Activated CD8-positive, alpha-beta memory T cell treated with anti-CD3 and anti-CD28 coated beads, Interleukin-2, amount 10 ng/mL, durations not matched to agents 7 days and 5 days (primary cell): ENCODE measurements at places on chromosomes 12 and 14. TPM values are rescaled to one million over a fixed set of nuclear protein-coding genes. Genes with fewer than 3 reads are reported as not detected.

GRCh38 chr12:65306366-65307168 lies 28.1 kb downstream of the MSRB3 start:
- no peak overlapping the region for H3K27ac ChIP-seq
- no peaks in the 10 kb centered on the region for H3K36me3 ChIP-seq
- peaks cover 26% of the 10 kb centered on the region for H3K27me3 ChIP-seq
- H3K4me1 ChIP-seq, result no peaks in the 10 kb centered on the region
- DNase-seq, result no peak

GRCh38 chr14:65964366-65964765 lies 521.8 kb upstream of the CCDC196 start:
- H3K36me3 ChIP-seq, result no peaks in the 10 kb centered on the region
- H3K27me3 ChIP-seq, result peaks cover 32% of the 10 kb centered on the region
- H3K27ac ChIP-seq, result no peak overlapping the region
- H3K4me1 ChIP-seq, result peaks cover 18% of the 10 kb centered on the region
- H3K4me3 ChIP-seq, result no peak overlapping the region

- no peaks in the 10 kb centered on the region for H3K4me1 ChIP-seq
- H3K36me3 ChIP-seq, result no peaks in the 10 kb centered on the region
- no peak overlapping the region for H3K4me3 ChIP-seq
- DNase-seq, result no peak
- peaks cover 16% of the 10 kb centered on the region for H3K27me3 ChIP-seq
Observed at GRCh38 chr12:24615967-24616411, 332.9 kb downstream of the BCAT1 start.

Gene CLEC2A
- not detected for total RNA-seq

DNA sequence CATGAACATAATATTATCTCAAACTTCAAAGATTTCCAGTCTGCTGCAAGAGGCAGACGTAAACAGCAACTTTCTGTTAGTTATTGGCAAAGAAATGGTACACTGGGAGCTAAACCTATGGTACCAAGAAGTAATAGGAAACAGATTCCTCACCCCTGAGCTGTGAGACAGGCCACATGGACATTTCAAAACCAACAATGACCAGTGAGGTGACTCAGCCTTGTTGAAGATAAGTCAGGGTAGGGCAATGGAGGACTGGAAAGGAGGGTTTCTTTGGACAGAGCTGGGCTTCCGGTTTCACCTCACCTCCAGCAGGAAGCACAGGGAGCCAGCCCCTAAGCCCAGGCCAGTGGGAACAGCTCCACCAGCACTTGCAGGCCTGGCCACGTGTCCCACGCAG lies 1320.5 kb downstream of the AACS start:
- H3K27me3 ChIP-seq, result no peaks in the 10 kb centered on the region
- no peak overlapping the region for H3K4me3 ChIP-seq
- H3K27ac ChIP-seq, result no peak overlapping the region

Gene PMCH
- total RNA-seq, result 0.53 TPM

DNA sequence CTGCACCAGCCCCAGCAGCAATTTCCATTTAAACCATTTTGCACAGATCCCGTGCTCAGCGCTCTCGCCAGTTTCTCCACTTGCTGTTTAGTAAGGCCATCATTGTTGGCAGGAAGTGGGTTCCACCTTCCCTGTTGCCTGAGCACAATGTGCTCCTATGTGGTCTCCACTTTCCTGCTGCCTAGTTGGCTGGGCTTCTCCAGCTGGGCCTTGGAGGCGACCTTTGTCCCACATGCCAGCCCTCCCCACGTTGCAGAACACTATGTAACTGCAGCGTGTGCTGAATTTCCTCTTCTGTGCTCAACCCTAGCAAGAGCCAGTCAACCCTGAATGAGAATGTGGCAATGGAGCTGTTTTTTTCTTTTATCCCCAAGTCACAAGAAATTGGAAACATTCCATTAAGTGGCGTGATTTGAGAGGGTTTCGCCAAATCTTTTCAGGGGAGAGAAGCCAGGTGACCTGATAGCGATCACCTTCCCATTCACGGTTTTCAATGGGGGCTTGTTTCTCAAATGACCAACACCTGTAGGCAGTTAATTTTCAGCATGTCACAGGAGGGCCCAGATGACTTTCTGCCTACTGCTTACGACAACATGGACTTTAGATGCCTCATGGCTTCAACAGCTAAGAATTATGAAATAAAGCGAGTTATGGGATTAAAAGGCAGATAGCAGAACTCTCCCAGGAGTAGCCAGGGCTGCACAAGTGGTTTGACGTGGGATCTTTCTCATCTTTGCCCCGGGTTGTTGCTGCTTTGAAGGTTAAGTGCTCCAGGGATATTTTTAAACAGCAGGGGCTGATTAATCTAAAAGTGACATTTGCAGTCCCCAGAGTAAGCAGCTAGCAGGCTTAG lies at the start of gene ACACB:
Gene ACACB (plus strand): TSS at position 830 of the 853 bp plus-strand sequence. CDS start 22,819 bp downstream, outside the sequence.
- DNase-seq, result no peak
- H3K4me1 ChIP-seq, result peaks cover 13% of the 10 kb centered on the region
- H3K36me3 ChIP-seq, result no peaks in the 10 kb centered on the region
- no peaks in the 10 kb centered on the region for H3K27me3 ChIP-seq

DNA sequence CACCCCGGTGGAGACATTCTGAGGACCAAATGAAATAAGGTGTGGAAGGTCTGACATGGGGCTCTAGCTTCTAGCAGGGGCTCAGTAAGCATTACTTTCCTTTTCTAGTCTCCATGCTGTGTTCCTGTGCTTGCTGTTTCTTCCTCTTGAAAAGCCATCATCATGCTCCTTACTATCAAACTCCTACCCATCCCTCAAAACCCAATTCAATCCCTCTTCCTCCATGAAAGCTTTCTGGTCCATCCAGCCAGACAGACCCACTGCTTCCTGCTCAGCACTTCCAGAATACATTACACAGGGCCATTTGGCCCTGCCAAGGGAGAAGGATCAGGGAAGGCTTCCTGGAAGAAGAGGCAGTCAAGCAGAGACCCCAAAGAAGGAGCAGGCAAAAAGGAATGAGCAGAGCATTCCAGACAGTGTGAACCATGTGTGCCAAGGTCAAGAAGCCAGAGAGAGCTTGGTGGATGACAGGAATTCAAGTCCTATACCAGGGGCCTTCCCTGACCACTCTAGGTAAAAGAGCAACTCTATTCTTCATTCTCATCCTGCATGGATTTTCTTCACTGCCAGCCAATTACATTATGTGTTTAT lies 59.5 kb downstream of the NUAK1 start:
- H3K27me3 ChIP-seq, result peaks cover 16% of the 10 kb centered on the region
- H3K4me3 ChIP-seq, result no peak overlapping the region
- peaks cover 4% of the 10 kb centered on the region for H3K4me1 ChIP-seq
- H3K36me3 ChIP-seq, result no peaks in the 10 kb centered on the region
- DNase-seq, result no peak

- H3K36me3 ChIP-seq, result no peaks in the 10 kb centered on the region
- peaks cover 21% of the 10 kb centered on the region for H3K27me3 ChIP-seq
- no peak overlapping the region for H3K27ac ChIP-seq
- H3K4me1 ChIP-seq, result no peaks in the 10 kb centered on the region
- DNase-seq, result no peak
- H3K4me3 ChIP-seq, result no peak overlapping the region
Observed at GRCh38 chr12:15013634-15014179, 40.9 kb downstream of the PDE6H start.

DNA sequence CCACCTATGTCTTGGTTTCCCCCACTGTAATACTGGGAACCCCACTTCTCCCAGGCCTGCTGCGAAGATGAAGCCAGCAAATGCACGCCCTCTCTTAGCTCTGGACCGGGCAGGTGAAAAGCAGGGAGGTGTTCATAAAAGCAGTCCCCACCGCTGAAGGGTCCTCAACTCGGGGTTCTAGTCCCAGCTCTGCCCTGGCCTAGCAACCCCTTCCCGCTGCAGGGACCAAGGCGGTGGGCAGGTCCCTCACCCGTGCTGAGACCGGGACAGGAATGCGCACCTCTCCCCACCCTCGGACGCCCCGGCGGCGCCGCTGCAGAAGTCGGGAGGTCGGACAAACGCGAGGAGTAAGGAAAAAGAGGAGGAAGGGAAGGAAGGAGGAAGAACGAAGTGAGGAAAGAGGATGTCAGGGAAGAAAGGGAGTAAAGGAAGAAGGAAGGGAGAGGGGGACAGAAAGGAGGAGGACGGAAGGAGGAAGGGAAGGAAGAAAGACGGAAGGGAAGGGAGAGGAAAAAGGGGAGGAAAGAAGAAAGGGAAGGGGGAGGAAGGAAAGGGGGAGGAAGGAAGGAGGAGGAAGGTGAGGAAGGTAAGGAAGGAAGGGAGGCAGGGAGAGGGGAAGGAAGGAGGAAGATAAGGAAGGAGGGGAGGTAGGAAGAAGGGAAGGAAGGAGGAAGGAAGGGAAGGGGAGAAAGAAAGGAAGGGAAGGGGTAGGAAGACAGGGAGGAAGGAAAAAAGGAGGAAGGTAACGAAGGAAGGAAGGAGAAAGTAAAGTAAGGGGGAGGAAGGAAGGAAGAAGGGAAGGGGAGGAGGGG lies 701 bp downstream of the SPRING1 start:
- peak overlapping the region; percentile 70 for H3K27ac ChIP-seq
- H3K27me3 ChIP-seq, result no peaks in the 10 kb centered on the region
- peak; percentile 43 for DNase-seq
- H3K36me3 ChIP-seq, result peaks cover 15% of the 10 kb centered on the region
- H3K4me3 ChIP-seq, result peak overlapping the region; percentile 81

DNA sequence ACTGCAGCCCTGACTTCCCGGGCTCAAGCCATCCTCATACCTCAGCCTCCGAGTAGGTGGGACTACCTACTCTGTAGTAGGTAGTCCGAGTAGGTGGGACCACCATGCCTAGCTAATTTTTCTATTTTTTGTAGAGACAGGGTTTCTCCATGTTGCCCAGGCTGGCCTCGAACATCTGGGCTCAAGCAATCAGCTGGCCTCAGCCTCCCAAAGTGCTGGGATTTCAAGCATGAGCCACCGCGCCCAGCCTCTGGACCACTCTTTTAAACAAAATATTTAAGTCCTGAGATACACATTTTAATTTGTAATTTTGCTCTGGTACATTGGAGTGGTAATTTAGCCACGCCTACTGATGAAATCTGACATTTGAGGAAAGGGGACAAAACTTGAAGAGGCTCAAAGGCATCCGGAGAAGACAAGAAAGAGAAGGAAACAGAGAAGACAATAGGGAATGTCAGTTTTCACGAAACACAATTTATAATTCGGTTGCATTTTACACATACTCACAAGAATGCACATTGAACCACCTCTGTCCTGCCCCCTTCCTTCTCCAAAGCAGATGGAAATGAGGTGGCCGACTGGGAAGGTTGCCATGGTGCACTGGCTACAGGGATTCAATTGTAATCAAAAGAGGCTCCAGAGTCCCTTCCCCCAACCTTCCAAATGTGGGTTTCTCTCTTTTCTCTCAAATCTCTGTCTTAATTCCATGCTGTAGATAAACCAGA lies 9.7 kb upstream of the TUBA1A start:
- peaks cover 12% of the 10 kb centered on the region for H3K4me1 ChIP-seq
- no peak overlapping the region for H3K27ac ChIP-seq
- H3K4me3 ChIP-seq, result no peak overlapping the region
- no peaks in the 10 kb centered on the region for H3K36me3 ChIP-seq

Gene LRRC9
- total RNA-seq, result not detected

DNA sequence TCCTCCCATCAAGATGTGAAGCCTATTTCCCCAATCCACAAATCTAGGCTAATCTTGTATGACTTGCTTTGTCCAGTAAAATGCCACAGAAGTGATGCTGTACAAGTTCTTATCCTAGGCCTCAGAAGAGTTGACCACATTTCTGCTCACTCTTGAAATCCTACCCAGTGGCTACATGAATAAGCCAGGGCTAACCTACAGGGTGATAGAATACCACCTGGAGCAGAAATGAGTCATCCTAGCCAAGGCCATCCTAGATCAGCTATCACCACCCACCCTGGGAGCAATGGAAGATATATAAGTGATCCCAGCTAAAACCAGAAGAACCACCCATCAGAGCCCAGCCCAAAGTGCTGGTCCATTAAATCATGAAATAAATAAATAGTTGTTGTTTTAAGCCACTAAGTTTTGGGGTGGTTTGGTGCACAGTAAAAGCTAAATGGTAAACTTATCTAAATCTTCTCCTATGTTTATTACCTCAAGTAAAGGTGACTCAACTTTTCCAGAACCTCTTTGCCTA lies 105.1 kb downstream of the RPS29 start:
- peaks cover 7% of the 10 kb centered on the region for H3K4me1 ChIP-seq
- no peak for DNase-seq
- H3K36me3 ChIP-seq, result no peaks in the 10 kb centered on the region
- peaks cover 16% of the 10 kb centered on the region for H3K27me3 ChIP-seq

Gene PRH1
- 13.5 TPM for total RNA-seq

- no peaks in the 10 kb centered on the region for H3K4me1 ChIP-seq
- H3K36me3 ChIP-seq, result no peaks in the 10 kb centered on the region
- H3K27me3 ChIP-seq, result no peaks in the 10 kb centered on the region
- DNase-seq, result peak; percentile 41
Observed at GRCh38 chr14:57533214-57533613, 39.6 kb upstream of the CCDC198 start.

Gene TDRD9
- total RNA-seq, result 1.2 TPM

Gene GYS2
- total RNA-seq, result not detected

GRCh38 chr12:6729186-6729585 lies 5.3 kb downstream of the COPS7A start:
- no peak overlapping the region for H3K4me3 ChIP-seq
- H3K27ac ChIP-seq, result no peak overlapping the region
- peaks cover 10% of the 10 kb centered on the region for H3K36me3 ChIP-seq
- no peak for DNase-seq

DNA sequence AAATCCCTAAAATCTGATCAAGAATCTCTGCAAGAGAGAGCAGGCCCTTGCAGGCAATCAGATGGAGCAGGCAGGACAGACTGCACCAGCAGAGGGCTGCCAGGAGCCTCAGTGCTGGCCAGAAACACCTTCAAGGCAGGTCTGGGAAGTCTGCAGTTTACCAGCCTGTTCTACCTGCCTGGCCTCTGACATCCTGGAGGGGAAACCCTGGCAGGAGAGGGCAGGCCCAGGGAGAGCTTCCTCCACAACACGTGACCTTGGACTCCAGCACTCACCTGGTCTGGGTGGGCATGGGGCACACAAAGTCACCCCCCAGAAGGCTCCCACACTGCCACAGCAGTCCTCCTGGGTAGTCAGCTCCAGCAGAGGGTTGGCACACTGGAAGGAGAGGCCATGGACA lies 56.0 kb downstream of the ISCA2 start:
- DNase-seq, result no peak
- no peak overlapping the region for H3K27ac ChIP-seq
- no peak overlapping the region for H3K4me3 ChIP-seq
- no peaks in the 10 kb centered on the region for H3K4me1 ChIP-seq
- no peaks in the 10 kb centered on the region for H3K36me3 ChIP-seq
- H3K27me3 ChIP-seq, result peaks cover 29% of the 10 kb centered on the region

- peaks cover 34% of the 10 kb centered on the region for H3K4me1 ChIP-seq
- DNase-seq, result no peak
- peak overlapping the region; percentile 100 for H3K4me3 ChIP-seq
- H3K27me3 ChIP-seq, result no peaks in the 10 kb centered on the region
Observed at GRCh38 chr12:50111395-50111692, 692 bp upstream of the COX14 start.

Gene RPL10L
- total RNA-seq, result not detected

- no peaks in the 10 kb centered on the region for H3K36me3 ChIP-seq
- H3K27ac ChIP-seq, result no peak overlapping the region
- no peak overlapping the region for H3K4me3 ChIP-seq
- no peaks in the 10 kb centered on the region for H3K4me1 ChIP-seq
Observed at GRCh38 chr12:52402377-52402776, 3.8 kb downstream of the KRT82 start.

- no peaks in the 10 kb centered on the region for H3K4me1 ChIP-seq
- no peak overlapping the region for H3K4me3 ChIP-seq
- H3K27ac ChIP-seq, result no peak overlapping the region
- H3K36me3 ChIP-seq, result no peaks in the 10 kb centered on the region
- H3K27me3 ChIP-seq, result no peaks in the 10 kb centered on the region
- no peak for DNase-seq
Observed at GRCh38 chr12:33431648-33432047, 8.0 kb downstream of the SYT10 start.

GRCh38 chr12:130119241-130119861 lies 42.9 kb upstream of the FZD10 start:
- no peak for DNase-seq
- H3K27ac ChIP-seq, result no peak overlapping the region
- no peaks in the 10 kb centered on the region for H3K36me3 ChIP-seq
- no peaks in the 10 kb centered on the region for H3K4me1 ChIP-seq
- H3K27me3 ChIP-seq, result no peaks in the 10 kb centered on the region
